HFF-Myc (cell line): ENCODE measurements at places on chromosomes 1 and 21.
A peak's percentile ranks its signal among the peaks of the same experiment; 100 is the strongest.

DNA sequence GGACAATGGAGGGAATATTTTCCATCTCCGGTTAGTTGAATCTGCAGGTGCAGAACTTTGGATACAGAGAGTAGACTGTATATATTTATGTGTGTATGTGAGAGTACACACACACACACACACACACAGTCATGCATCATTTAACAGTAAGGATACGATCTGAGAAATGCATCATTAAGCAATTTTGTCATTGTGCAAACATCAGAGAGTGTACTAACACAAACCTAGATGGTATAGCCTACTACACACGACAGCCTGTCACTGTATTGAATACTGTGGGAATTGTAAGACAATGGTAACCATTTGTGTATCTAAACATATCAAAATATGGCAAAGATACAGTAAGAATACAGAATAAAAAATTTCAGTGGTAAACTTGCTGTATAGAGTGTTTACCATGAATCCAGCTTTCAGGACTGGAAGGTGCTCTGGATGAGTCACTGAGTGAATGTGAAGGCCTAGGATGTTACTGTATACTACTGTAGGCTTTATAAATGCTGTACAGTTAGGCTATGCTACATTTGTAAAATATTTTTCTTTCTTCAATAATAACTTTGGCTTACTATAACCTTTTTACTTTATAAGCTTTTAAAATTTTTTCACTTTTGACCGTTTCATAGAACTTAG, 138.5 kb downstream of the ZZZ3 start:
- no peak for DNase-seq

DNA sequence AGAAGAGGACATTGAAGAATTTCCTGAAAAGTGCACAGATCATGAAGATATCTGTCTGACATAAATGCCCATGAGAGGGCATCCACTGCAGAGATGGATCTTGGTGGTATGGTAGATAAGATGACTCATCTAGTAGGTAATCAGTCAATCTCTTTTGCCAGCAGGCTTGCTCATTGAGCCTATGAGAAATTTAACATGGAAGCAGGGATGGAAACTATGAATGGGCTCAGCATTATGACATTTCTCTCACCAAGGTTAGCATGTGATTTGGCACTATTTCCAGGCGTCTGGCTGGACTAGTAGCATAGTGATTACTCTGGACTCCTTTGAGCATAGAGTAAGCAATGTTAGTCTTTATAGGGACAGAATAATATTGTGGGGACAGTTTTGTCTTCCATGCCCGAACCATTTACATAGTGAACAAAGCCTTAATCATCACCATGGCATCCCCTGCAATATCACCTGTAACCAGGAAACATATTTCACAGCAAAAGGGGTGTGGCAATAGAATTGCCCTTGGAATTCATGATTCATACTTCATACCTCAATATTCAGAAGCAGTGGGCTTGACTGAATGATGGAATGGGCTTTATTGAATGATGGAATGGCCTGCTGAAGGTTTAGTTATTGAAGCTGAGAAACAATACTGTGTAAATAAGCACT, 7.3 kb downstream of the OR2C3 start:
- no peak for DNase-seq

DNA sequence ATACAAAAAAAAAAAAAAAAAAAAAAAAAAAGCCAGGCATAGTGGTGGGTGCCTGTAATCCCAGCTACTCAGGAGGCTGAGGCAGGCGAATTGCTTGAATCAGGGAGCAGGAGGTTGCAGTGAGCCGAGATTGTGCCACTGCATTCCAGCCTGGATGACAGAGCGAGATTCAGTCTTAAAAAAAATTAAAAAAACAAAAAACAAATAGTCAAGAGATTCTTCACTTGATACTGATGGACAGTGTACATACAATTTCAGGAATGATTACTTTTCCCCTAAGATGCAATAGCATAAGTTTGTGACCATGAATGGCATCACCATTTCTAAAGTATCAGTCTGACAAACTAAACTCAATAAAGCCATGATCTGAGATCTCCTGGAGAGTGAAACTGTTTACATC, 60.8 kb upstream of the IVNS1ABP start:
- DNase-seq = no peak

- no peak for DNase-seq
Measured at GRCh38 chr1:51847294-51847920, 31.1 kb downstream of the NRDC start.

GRCh38 chr1:117570988-117571409, 34.8 kb upstream of the TENT5C start:
- DNase-seq = no peak

DNA sequence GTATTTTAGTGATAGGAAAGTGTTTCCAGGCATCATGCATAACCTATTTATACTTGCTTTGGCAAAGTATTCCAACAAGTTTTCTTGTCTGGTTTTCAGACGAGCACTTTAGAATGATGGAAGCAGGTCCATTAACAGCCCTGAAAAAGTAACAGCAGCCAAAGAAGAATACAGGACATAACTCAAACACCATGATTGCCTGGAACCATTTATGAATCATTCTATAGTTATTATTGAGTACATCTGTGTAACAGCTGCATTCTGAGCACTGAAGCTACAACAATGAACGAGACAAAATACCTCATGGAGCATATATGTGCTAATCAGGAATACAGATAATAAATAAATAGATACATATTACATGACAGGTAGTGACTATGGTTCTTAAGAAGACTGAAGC, 12.6 kb downstream of the IL10RB start:
- DNase-seq = peak; percentile 75

- DNase-seq = no peak
Measured at GRCh38 chr1:35707601-35708440, 10.9 kb downstream of the C1orf216 start.

GRCh38 chr1:155473151-155473821, 89.3 kb downstream of the ASH1L start:
- no peak for DNase-seq

DNA sequence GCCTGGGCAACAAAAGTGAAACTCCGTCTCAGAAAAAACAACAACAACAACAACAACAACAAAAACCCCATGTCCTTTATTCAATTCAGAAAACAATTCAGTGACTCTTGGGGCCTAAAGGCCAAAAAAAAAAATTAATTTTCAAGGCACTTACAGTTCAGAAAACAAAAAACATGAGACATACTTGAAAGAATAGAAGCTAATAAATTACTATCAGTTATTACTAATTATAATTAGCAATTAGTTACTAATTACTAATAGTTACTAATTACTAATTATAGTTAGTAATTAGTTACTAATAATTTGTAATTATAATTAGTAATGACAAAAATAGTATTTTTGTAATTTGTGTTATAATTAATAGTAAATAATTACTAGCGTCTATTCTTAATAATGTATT, 56.8 kb upstream of the MPC2 start:
- no peak for DNase-seq
